ENCODE measurements at places on chromosomes 13 and 19. TPM values are rescaled to one million over a fixed set of nuclear protein-coding genes. Genes with fewer than 3 reads are reported as not detected.

DNA sequence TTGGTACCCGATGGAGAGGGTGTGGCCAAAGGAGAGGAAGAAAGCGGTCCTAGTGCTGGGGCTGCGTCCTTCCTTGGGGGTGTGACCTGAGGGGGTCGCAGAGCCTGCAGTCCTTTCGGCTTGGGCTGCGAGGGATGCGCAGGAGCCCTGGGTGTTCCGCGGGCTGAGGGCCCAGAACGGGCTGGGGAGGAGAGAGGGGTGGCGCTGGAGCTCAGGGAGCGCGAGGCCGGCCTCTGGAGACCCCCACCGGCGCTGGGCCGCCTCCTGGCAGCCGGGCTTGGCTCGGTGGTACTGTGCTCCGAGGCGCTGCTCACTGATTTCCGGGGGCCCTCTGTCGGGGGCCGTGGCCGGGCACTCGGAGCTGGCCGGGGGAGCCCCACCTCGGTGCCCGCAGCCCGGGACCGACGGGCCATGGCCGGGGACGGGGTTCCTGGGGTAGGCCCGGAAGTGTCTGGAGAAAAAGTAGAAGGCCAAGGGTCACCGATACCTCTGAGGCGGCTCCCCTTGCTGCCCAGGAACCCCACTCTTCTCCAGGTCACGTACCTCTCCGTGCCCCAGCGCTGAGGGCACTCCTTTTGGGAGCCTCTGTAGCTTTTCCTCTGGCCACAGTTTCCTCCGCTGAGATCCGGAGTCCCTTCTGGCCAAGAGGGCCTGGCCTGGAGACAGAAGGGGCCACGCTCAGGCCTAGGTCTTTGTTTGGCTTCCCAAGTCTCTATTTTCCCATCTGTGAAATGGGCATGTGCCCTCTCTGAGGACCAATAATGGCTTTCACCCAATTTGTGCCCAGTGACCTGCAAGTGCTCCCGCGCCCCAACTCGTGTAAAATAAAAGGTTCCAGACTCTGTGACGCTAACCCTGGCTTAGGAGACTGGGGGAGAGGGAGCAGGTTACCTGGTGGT is 1.6 kb downstream of the PRR36 start:
- peaks cover 42% of the 10 kb centered on the region for H3K4me1 ChIP-seq
- no peaks in the 10 kb centered on the region for H3K27me3 ChIP-seq
- H3K27ac ChIP-seq, result no peak overlapping the region
- H3K4me3 ChIP-seq, result peak overlapping the region; percentile 42
- no peak for DNase-seq

GRCh38 chr13:73364736-73365135 is 305.9 kb downstream of the KLF5 start:
- no peak for DNase-seq
- H3K4me3 ChIP-seq, result no peak overlapping the region
- no peaks in the 10 kb centered on the region for H3K27me3 ChIP-seq
- H3K4me1 ChIP-seq, result no peaks in the 10 kb centered on the region
- H3K36me3 ChIP-seq, result no peaks in the 10 kb centered on the region
- H3K27ac ChIP-seq, result no peak overlapping the region

GRCh38 chr13:109744512-109745051 is 41.8 kb downstream of the IRS2 start:
- no peaks in the 10 kb centered on the region for H3K36me3 ChIP-seq
- H3K4me1 ChIP-seq, result peaks cover 46% of the 10 kb centered on the region
- peak overlapping the region; percentile 0 for H3K4me3 ChIP-seq
- peak; percentile 76 for DNase-seq
- no peaks in the 10 kb centered on the region for H3K27me3 ChIP-seq

DNA sequence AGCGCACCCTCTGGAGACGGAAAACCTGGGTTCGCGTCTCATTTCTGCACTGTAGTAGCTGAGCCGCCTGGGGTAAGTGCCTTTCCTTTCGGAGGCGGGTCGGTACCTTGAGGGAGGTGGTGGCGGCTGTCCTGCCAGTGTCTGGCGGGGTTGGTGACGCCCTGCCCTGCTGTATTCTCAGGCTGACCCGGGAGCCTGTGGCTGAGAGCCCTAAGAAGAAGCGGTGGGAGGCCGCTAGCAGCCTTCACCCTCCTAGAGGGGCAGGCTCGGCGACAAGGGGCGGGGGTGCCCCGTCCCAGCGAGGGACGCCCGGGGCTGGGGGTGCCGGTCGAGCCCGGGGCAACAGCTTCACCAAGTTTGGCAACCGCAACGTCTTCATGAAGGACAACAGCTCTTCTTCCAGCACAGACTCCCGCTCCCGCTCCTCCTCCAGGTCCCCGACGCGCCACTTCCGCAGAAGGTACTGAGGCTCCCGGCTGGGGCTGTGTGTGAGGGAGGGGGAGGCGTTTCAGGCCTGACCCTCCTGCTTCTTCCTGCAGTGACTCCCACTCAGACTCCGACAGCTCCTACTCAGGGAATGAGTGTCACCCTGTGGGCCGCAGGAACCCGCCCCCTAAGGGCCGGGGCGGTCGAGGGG is 6.9 kb downstream of the LENG8 start:
- no peak overlapping the region for H3K27ac ChIP-seq
- peaks cover 7% of the 10 kb centered on the region for H3K4me1 ChIP-seq
- H3K36me3 ChIP-seq, result peaks cover 88% of the 10 kb centered on the region
- H3K27me3 ChIP-seq, result no peaks in the 10 kb centered on the region

- H3K36me3 ChIP-seq, result no peaks in the 10 kb centered on the region
- no peak for DNase-seq
- no peaks in the 10 kb centered on the region for H3K27me3 ChIP-seq
- H3K4me1 ChIP-seq, result no peaks in the 10 kb centered on the region
- H3K4me3 ChIP-seq, result no peak overlapping the region
Observed at GRCh38 chr13:99391781-99392469, 84.7 kb upstream of the GPR183 start.

SBK2 gene
- total RNA-seq, result not detected

VSIG10L gene
- 0.69 TPM for total RNA-seq

MAMSTR gene
- 5.9 TPM for total RNA-seq

All from A673 (cell line).